ENCODE measurements at places on chromosomes 2 and 18.

DNA sequence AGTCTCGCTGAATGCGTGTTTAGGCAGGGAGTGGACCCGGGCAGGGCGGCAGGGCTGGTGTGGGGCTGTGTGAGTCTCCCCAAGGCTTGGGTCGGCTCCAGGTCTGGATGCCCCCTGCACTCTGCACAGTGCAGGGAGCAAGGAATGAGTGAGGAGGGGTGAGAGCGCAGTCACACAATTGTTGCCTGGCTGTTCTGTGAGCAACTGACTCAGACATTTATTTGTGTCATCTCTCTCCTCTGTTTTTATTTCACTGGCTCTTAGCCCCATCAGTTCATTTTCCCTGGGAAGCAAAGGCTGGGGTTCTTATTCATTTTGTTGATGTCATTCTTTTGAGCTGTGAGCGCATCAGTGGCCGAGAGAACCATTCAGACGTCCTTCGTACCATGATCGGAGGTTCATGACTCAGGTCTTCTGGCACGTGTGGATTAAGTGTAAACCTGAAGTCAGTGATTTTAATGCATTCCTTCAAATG lies 61.1 kb downstream of the GATA6 start:
- peak; percentile 63 for DNase-seq

- DNase-seq: peak; percentile 43
Observed at GRCh38 chr2:61135510-61135909, 26.5 kb upstream of the C2orf74 start.

DNA sequence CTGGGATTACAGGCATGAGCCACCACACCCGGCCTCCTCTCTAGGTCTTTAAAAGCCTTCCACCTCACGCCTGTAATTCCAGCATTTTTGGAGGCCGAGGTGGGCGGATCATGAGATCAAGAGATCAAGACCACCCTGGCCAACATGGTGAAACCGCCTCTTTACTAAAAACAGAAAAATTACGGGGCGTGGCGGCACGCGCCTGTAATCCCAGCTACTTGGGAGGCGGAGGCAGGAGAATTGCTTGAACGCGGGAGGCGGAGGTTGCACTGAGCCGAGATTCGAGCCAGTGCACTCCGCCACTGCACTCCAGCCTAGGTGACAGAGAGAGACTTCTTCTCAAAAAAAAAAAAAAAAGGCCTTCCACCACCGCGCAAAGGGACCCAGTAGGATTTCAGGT lies 1.3 kb upstream of the FAM117B start:
- no peak for DNase-seq

- DNase-seq: no peak
Observed at GRCh38 chr2:123035541-123035940, 989.5 kb upstream of the CNTNAP5 start.

DNA sequence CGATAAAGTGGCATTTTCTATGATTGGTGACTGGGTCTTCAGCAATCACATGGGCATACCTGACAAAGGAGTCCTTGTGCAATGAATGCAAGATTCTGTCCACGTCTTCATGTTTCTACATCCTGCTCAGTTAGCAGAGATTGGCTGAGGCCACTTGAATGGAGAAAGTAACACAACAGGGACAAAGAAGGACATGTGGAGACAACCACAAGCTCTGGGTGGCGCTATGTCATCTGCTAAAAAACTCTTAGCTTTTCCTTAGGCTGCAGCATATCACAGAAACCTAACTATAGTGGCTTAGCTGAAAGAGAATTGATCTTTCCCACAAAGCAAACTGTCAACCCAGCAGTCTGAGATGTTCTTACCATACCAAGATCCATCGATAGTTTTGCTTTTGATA lies 1109.7 kb downstream of the SOCS6 start:
- DNase-seq: peak; percentile 15

GRCh38 chr18:4203568-4204437 lies 251.3 kb downstream of the DLGAP1 start:
- DNase-seq: no peak

- no peak for DNase-seq
Observed at GRCh38 chr2:6627316-6627715, 238.4 kb downstream of the CMPK2 start.

DNA sequence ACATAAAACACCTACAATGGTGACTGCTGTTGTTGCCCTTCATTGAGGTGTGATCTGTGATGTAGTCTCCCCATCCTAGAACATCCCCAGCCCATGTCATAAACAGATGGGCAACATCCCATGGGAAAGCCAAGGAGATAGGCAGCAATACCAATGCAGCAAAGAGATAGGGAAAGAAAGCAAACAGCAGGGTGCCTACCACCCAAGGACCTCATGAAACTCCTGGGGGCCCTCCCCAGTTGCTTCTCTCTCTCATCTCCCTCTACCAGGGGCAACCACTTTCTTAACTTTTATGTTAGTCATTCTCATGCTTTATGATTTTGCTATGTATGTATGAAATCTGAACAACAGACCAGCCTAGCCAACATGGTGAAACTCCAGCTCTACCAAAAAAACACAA lies 8.1 kb upstream of the ITPRIPL1 start:
- DNase-seq: no peak

- DNase-seq: no peak
Observed at GRCh38 chr2:240523451-240524281, 34.1 kb downstream of the ANKMY1 start.

DNA sequence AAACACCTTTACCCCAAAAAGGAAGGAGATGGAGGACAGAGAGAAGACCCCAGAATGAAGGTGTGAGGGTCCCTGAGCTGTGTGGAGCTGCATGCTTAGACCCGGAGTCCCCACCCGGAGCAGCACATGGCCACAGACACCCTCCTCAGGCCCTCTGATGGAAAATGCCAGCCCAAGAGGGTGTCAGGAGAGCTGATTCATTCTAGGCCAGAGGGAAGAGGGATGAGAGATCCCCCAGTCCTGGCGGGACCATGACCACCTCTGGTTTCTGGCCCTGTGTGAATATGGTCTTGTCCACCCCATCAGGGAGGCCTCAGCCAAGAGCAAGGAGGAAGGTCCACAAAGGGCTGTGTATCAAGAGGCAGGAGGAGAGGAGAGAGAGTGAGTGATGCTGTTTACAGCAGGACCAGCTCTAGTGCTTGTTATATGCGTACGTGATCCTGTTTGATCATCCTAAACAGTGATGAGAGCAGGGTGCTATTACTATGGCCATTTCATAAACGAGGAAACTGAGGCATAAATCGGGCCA lies 186.6 kb upstream of the HAAO start:
- no peak for DNase-seq

GRCh38 chr2:7292154-7292691 lies 375.0 kb downstream of the RNF144A start:
- DNase-seq: peak; percentile 59

- peak; percentile 87 for DNase-seq
Observed at GRCh38 chr2:239267288-239267951, 133.4 kb downstream of the HDAC4 start.

- DNase-seq: no peak
Observed at GRCh38 chr2:173493874-173494273, 139.2 kb downstream of the CDCA7 start.

DNA sequence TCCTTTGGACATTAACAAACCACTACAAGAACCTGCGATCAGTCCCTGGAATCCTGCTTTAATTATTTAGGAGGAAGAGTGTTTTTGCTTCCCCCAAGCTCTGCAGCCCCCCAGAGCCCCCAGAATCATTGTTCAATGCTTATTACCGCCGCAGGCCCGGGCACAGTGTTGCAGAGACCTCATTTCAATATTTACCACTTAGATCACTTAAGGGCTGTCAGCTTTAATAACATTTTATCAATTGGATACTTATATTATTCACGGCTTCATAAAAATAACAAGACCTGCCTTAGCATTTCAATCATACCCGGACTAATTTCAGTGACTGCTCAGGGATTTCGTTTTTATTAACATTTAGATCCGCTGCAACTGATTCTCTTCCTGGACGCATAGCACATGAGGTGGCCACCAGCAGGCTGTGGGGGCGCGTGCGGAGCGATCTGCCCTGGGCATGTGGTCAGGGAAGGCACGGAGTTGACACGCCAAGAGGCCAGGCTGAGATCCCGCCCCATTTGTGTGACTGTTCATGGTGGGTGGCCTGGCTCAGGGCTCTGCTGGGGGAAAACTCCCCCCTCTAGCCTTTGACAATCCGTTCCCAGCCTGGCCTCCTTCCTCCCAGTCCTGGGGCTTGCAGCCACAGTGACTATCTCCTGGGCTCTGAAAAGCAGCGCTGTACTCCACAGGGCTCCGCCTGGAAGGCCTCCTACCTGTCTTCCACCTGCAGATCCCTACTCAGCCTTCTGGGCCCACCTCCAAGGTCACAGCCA lies 267.6 kb downstream of the SRBD1 start:
- DNase-seq: peak; percentile 14

- no peak for DNase-seq
Observed at GRCh38 chr2:61044636-61045035, 21.0 kb upstream of the SANBR start.

GRCh38 chr18:79786304-79786703 lies 11.4 kb upstream of the KCNG2 start:
- no peak for DNase-seq

- no peak for DNase-seq
Observed at GRCh38 chr2:124915567-124915966, 890.5 kb downstream of the CNTNAP5 start.

DNA sequence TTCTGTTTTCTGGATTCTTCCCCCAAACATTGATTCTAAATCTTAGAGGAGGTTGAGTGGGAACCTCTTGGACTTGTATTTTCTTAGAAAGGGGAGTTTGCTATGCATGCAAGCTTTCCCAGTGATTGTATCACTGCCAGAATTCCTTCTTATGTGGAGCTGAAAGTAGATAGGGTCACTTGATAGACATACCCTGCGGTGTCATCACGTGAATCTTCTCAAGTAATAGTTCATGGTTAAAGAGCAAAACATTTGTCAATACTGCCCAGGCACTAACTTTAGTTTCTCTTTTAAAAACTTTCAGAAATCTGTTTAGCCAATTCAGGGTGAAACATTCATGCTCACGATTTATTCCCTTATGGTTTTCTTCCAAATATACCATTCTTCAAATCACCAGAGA lies 6.4 kb downstream of the PMAIP1 start:
- DNase-seq: no peak

- no peak for DNase-seq
Observed at GRCh38 chr18:37661478-37661877, 95.9 kb upstream of the CELF4 start.

DNA sequence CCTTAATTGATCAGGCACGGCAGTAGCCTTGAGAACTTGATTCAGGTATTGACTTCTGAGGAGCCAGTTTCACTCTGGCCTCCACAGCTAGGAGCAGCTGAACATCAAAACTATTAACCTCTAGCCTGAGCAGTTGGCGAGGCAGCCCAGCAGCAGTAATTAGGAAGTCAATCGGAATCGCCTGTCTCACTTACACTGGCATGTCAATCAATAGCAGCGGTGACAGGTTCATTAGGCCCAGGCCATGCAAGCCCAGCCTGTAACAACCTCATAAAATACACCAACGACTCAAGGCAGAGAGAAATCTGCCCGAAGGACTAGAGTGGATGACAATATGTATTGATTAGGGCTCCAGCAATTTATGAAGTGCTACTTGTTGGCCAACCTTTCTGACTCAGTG lies 255.4 kb upstream of the SKOR2 start:
- no peak for DNase-seq

DNA sequence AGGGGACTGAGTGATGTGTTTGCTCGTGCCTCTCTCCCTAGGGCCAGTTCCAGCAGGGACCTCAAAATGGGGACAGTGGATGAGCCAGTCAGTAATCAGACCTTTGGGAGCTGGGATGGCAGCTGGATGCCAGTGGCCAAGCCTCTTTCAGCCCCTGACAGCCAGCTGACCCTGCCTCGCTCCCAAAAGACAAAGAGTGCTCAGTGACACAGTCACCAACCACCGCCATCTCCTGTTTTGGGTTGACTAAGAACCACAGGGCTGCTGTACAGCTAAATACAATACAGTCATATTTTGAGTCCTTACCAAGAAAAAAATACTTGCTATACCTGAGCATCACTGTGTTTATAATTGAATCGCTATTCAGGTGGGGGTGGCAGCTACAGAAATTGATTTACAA lies 75.7 kb downstream of the POU3F3 start:
- DNase-seq: no peak

GRCh38 chr2:216394881-216395280 lies 17.4 kb upstream of the SMARCAL1 start:
- no peak for DNase-seq

GRCh38 chr2:46179037-46179621 lies 118.1 kb upstream of the EPAS1 start:
- DNase-seq: peak; percentile 95

DNA sequence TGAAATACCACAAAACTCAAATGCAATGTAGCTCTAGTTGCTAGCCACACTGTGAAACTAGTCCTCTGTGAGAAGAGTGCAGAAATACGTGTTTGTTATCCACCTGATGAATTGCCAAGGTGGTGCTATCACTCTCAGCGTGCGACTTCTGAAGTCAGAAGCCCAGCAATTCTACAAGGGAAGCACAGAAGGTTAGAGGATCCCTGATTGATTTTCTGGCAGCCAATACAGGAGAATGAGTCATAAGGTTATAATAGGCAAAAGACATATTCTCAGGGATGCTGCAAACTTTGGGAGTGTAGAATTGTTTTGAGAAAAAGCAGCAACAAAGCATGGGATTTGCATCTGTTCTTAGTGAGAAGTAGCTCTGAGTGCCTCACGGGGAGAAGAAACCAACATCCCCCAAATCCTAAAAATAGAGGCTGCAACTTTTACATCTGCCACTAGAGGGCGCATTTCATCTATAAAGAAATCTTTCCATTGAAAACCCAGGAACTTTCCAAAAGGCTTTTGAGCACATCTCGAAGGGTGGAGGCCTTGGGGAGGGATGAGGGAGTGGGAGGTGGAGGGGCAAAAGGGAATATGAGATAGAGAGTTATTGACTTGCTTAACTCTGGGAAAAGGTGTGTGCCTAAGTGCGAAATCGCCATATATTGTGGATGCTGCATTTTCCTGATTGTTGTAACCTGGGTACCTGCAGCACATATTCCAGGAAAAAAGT lies 78.0 kb downstream of the TMEM182 start:
- DNase-seq: peak; percentile 17

- DNase-seq: peak; percentile 76
Observed at GRCh38 chr2:150472511-150472899, 15.0 kb downstream of the RND3 start.

- DNase-seq: no peak
Observed at GRCh38 chr18:67924656-67925055, 408.1 kb upstream of the DSEL start.

DNA sequence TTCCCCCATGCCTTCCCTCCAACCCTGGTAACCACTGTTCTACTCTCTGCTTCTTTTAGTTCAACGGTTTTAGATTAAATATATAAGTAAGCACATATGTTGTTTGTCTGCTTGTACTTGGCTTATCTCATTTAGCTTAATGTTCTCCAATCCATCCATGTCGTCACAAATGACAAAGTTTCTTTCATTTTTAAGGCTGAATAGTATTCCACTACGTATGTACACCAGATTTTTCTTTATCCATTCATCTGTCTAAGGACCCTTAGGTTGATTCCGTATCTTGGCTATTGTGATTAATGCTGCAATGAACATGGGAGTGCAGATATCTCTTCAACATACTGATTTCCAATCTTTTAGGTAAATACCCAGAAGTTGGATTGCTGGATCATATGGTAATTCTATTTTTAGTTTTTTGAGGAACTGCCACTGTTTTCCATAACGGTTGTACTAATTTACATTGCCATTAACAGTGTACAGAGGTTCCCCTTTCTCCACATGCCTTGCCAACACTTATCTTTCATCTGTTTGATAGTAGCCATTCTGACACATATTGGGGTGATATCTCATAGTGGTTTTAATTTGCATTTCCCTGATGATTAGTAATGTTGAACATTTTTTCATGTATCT lies 8.1 kb downstream of the ASB3 start:
- no peak for DNase-seq

GRCh38 chr2:161141033-161141432 lies 19.2 kb upstream of the TANK start:
- DNase-seq: no peak

Measured in fibroblast of skin of abdomen (primary cell).